ENCODE measurements at places on chromosomes 5 and 9.

GRCh38 chr9:117596678-117597077 lies 107.5 kb upstream of the TLR4 start:
- no peak for DNase-seq

GRCh38 chr5:56233230-56233629 lies at the start of gene ANKRD55:
Gene ANKRD55 (minus strand): TSS chr5:56233330. CDS start chr5:56232913, 417 bp downstream.
- DNase-seq = no peak

DNA sequence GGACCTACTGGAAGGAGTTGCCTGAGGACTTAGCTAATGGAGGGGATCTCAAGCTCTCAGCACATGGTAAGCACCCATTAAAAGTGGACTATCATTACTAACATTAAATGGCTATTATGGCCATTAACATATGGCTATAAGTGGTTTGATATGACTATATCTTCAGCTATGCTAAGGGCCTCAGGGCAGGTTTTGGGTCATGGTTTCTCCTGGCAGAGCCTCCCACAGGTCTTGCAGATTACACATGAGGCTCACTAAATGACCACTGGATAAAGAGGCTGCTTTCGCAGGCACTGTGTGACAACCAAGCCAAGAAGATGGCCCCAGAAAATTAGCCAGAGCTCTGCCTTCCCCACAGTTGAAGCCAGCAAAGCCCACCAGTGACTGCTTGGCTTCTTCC lies 15.4 kb downstream of the CCNJL start:
- peak; percentile 3 for DNase-seq

GRCh38 chr9:91156451-91157234 lies 205.1 kb downstream of the AUH start:
- DNase-seq = no peak

GRCh38 chr9:6944896-6945295 lies 187.1 kb downstream of the KDM4C start:
- DNase-seq = no peak

DNA sequence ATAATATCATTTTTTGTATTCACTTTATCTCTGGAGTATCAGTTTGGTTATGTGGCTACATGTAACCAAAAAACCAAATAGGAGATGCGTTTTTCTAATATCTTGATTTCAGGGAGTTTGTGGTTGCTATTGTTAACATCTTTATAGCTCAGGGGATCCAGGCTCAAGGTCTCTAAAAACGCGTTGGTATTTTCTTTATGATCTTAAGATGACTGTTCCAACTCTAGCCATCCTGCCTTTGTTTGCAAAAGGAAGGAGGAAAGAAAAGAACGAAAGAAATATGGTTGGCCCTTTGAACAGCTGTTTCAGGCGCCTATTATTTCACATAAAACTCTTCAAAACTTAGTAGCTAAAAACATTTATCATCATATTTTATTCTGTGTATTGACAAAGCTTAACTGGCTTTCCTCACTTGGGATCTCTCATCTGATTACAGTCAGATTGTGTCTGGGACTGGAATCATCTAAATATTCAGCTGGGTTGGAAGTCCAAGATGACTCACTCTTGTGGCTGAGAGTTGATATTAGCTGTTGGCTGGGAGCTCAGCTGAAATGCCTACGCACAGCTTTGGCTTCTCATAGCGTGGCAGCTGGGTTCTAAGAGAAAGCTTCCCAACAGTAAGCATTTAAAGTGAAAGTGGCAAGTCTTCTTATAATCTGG lies 60.1 kb downstream of the FAM174A start:
- no peak for DNase-seq

- DNase-seq = no peak
Measured at GRCh38 chr5:163205645-163206044, 231.8 kb upstream of the CCNG1 start.

- no peak for DNase-seq
Measured at GRCh38 chr5:151075698-151076331, 5.0 kb downstream of the TNIP1 start.

DNA sequence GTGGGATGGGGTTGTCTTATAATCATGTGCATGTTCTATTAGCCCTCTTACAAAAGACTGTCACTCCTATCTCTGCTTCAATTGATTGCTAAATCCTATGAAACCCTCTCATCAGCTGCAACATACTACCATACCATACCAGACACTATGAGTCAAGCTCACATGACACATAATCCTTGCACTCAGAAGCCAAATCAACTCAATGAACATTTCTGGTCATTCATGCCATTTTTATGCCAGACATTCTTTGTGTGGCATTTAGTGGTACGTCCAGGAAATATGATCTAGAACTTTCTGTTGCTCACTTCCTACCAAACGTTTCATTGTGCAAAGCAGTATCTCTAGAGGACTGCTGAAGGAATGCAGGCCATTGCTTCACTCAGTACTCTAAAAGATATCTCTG lies 159.2 kb upstream of the GNA14 start:
- no peak for DNase-seq

GRCh38 chr5:66788556-66788955 lies 192.4 kb downstream of the MAST4 start:
- no peak for DNase-seq

DNA sequence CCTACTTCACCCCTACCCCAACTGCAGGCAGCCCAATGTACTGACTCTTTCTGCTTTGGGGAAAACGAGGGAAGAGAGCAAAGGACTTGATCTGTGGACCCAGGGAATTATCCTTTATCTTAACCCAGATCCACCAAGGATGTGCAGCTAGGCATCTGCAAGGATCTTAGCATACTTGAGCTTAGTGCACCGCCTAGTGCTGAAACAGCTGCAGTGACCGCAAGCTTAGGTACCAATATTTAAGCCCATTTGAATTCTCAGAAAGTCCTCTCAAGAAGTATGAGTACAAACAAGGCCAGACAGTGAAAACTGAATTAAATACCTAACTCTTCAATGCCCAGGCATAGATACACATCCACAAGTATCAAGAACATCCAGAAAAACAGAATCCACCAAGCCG lies 576.7 kb upstream of the ADAMTS16 start:
- DNase-seq = no peak

DNA sequence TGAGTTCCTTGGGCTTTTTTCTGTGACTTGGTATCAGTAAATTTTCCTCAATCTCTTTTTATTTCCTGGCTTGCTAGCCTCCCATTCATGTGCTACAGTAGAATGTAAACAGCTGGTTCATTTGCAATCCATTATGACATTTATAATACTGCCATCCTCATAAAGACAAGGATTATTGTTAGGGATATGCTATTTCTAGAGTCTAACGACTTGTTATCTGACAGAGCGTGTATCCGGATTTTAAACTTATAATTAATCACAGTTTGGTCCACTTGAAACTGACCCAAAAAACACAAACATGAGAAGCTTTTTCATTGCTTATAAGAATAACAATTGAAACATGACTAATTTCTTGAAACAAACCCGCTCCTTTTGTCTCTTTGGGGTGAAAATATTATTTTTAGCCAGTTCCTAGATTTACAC lies 585.8 kb downstream of the TLE4 start:
- DNase-seq = no peak

DNA sequence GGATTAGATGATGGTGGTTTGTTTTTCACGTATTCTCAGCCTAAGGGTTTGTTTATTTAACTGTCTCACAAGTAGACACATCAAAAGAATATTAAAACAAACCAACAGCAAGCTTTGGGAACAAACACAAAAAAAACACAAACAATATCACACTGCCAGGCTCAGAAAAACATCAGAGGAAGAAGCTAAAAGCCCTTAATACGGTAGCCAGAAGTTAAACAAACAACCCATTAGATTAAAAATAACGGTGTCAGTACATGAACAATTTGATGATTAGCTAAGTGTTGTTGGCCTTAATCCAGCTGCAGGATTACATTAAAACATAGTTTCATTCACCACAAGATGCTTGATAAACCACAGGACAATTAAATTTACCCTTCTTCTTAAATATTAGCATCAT lies 15.9 kb upstream of the DMRT2 start:
- DNase-seq = no peak

GRCh38 chr9:93990448-93990847 lies 35.3 kb upstream of the BARX1 start:
- no peak for DNase-seq

DNA sequence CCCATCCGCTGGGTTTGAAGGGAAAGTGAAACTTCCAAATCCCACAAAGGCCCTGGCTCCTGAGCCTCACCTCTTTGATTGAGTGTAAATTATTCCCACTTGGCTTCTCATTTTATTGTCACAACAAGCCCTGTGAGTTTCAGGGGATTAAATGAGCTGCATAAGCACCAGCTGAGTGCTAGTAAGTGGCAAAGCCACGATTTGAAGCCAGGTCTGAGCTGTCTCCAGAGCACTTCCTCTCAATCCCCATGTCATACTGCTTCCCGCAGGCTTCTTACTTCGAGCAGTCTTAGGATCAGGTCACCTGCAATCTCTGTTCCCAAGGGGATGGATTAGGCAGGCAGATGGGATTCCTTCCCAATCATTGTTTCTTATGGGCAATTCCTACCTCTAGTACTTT lies 18.0 kb downstream of the RPS14 start:
- no peak for DNase-seq

DNA sequence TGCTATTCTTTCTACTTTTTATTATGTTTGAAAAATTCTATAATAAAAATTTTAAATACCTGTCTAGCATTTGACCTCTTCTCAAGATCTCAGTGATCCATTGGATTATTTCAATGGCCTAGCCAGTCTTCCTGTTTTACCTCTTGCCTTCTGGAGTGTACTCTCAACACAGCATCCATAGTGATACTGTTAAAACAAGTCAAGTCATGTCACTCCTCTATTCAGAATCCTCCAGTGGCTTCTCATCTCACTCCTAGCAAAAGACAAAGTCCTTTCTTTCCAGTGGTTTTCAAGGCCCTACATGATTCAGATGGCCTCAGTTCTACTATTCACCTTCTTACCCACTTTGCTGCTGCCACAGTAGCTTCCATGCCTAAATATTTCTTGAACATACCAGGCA lies 1.8 kb downstream of the MARVELD2 start:
- DNase-seq = no peak

DNA sequence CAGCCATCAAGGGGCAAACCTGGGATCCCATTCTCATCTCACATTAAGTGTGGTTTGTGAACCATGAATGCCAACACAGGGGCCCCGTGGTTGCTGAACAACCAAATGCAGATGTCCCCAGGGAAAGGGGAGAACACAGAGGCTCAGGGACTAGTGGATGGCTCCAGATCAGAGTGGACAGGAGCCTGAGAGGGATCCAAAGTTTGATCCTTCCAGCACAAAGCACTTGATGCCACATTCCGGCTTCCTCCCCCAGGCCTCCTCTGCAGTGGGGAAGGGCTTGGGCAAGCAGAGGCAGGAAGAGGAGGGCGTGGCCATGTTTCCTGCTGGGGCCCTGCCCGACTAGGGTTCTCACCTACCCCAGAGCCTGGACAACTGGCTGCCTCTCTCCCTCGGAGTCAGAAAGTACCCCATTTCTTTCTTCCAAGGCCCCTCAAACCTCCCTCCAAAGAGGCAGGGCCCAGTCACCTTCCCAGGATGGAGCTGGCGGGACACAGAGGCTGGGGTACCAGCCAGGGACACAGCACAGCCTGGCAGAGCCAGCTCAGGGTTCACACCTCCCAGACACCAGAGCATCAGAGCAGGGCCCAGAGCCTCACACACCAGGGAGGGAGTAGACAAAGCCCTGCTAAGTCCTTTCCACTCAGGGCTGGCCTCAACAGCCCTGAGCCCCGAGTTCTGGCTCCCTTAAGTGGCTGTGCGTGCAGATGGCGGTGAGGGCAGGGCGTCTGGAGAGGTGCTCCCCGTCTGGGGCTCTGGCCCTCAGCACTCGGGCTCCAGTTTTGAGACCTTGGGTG lies 4.3 kb upstream of the RNF44 start:
- DNase-seq = no peak

GRCh38 chr5:43210570-43210969 lies 18.5 kb downstream of the NIM1K start:
- no peak for DNase-seq

GRCh38 chr5:80067531-80068245 lies 32.5 kb downstream of the THBS4 start:
- DNase-seq = no peak

GRCh38 chr5:168415971-168416370 lies 70.3 kb upstream of the RARS1 start:
- no peak for DNase-seq

DNA sequence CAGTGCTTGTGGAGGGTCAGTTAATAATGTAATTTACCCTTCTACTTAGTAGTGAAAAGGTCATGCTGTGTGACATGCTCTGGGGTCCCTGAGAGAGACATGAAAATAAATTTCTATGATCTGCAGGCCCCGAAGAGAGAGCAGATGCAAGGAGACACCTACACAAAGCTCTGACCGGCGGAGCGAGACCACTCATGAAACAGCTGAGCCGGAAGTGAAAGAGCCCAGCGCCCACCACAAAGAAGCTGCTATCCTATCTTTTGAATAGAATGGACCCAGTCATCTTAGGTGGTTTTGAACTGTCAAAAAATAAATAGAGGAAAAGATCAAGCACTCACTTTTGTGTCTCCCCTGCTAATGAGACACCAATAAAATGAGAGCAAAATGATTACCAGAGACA lies 190.0 kb downstream of the MED10 start:
- DNase-seq = no peak

GRCh38 chr5:126023994-126024441 lies 399.2 kb upstream of the GRAMD2B start:
- DNase-seq = no peak

Measured in breast epithelium (tissue), 4 donors.